Aorta (tissue), 5 donors: ENCODE measurements at places on chromosomes 11 and 22. TPM values are rescaled to one million over a fixed set of nuclear protein-coding genes. Genes with fewer than 3 reads are reported as not detected.
A peak's percentile ranks its signal among the peaks of the same experiment; 100 is the strongest.

- DNase-seq = no peak
Observed at GRCh38 chr11:116990061-116990473, 108.2 kb downstream of the SIK3 start.

DNA sequence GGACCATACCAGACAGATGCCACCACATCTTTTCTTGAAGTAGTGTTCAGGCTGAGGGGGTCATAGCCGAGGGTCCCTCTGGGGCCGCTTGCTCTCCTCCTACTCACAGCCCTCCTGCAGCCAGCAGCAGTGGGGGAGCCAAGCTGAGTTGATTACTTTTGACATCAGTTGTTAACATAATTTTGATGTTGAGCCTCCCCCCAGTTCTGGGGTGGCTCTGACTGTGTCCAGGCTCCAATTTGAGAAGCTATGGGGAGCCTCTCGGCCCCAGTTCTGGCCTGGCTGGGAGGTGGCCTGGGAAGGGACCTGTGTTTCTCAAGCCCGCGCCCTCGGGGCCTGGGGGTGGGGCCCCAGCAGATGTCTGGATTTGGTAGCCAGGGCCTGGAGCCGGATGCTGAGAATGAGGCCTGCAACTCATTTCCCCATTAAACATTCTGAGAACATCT, 47.9 kb downstream of the KCNQ1OT1 start:
- no peak for DNase-seq

- no peak for DNase-seq
Observed at GRCh38 chr11:116078101-116078591, 573.9 kb upstream of the CADM1 start.

GRCh38 chr22:28116219-28116673, 197.2 kb upstream of the PITPNB start:
- peak; percentile 80 for DNase-seq

- peak; percentile 73 for DNase-seq
Observed at GRCh38 chr11:11813288-11813962, 28.3 kb upstream of the USP47 start.

GRCh38 chr11:64234647-64235379, 429 bp downstream of the VEGFB start:
- DNase-seq = peak; percentile 80

GRCh38 chr22:48581205-48581766, 1246.4 kb downstream of the BRD1 start:
- no peak for DNase-seq

- DNase-seq = peak; percentile 68
Observed at GRCh38 chr22:45320357-45320976, 10.7 kb downstream of the FAM118A start.

GRCh38 chr11:11583801-11584529, 37.8 kb downstream of the GALNT18 start:
- no peak for DNase-seq

- no peak for DNase-seq
Observed at GRCh38 chr11:83682611-83682973, 396.4 kb upstream of the CCDC90B start.

DNA sequence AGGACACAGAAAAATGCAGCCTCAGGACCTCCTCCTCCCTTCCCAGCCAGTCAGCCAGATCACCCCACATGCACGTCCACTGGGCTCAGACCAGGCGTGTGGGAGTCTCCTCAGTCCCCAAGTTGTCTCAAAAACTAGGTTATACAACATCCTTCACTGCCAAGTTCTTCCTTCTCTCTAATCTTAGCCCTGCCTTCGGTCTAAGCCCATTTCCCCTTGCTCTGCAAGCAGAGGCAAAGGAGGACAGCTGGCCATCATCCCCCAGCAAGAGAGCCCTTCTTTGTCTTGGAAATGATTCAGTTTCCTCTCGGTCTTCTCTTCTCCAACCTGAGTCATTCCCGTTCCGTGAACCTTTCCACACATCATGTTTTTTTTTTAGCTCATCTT, 14.0 kb upstream of the NRGN start:
- DNase-seq = no peak

DNA sequence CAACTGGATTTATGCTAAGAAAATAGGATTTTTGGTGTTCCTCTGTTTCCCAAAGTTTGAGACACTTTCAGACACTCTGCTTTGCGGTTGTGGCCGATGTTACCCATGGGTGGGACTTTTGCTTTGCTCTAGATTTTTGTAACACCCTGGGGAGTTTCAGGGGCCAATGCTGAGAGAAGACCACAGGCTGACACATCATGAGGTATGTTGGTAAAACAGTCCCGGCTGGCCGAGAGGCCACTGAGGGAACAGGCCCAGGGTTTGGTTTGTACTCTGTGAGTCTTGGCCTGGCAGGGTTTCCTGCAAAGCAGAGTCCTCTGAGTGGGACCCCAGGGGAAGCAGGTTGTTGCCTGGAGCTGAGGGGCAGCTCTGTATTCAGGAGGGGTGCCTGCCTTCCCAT, 78.5 kb upstream of the PITPNB start:
- DNase-seq = peak; percentile 63

DNA sequence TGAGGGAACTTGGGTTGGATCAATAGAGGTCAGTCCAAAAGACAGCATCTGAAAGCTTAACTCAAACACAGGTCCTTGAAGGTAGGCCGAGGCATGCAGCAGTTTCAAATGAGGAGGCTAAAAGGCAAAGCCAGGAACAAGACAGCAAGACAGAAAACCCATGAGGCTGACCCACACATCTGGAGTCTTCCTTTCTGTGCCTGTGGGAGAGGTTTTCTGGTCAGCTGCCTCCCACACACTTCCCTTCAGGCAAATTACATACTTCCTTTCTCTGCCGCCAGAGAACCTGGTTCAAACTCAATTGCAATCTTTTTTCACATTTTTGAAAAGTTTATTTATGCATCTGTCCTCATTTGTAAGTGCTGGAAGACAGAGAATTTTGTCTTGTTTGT, 29.8 kb upstream of the CRTAM start:
- no peak for DNase-seq

DNA sequence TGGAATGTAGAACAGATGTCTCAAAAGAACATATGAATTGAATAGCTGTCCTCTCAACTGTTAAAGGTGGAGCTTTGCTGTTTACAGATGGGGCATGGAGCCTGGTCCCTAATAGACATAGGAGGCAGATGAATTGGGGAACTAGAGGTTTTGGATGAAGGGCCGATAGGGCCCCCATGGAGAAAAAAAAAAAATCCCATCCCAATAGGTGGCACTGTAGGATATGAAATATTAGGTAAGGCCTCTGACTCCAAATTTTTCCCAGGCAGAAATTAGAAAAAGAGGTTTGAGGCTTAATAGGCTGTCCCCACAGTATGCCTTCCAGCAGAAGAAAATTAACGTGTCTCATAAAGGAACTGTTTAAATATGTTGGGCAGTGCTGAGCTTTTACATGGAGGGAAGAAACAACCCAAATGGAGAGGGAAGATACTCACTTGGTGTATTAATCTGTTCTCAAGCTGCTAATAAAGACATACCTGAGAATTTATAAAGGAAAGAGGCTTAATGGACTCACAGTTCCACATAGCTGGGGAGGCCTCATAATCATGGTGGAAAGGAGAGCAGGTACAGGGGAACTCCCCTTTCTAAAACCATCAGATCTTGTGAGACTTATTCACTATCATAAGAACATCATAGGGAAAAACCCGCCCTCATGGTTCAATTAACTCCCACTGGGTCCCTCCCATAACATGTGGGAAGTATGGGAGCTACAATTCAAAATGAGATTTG, 30.1 kb upstream of the TMEM45B start:
- DNase-seq = no peak

DNA sequence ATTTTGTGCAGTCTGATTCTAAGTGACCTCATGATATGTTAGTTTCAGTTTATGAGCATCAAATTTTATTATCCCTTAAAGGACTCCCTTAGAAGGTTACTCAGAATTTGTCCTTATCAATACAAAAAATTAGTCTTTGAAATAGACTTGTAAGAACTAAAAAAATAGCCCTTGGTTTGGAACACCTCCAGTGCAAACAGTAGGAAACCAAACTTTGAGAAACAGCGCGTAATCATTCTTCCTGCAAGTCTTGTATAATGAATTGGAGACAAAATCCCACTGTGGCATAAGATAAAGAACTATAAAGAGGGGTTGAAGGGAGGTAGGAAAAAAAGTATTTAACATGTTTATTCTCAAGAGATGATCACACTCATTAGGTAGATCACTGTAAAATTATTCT, 10.8 kb upstream of the MSANTD4 start:
- DNase-seq = no peak

DNA sequence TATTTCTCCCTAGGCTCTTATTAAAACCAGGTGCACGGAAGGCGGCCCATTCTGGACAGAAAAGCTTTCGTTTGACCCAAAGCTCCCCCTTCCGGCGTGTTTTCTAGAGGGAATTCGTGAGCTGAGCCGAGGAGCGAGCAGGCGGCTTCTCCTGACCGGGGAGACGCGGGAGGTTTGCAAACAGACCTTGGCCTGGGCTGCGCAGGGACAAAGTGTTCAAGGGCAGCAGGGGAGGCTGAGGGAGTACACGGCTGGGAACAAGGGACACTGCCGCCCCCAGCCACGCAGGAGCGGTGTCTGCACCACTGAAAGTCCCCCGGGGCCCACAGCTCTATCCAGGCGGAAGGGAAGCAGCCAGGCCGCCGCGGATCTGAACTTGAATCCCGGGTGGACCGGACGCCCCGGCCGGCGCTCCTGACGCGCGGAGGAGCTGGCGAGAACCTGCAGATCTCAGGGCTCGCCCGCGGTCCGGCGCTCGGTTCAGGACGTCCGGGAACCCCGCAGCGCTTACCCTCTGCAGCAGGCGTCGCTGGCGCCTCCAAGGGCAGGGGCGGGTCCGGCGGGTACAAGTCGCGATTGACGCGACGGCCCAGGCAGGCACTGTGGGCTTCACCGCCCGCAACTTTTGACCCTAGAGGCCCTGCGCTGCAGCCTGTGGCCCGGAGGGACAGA, 101.9 kb downstream of the WT1 start:
- peak; percentile 59 for DNase-seq

- no peak for DNase-seq
Observed at GRCh38 chr22:38189104-38189503, 7.5 kb upstream of the PLA2G6 start.

DNA sequence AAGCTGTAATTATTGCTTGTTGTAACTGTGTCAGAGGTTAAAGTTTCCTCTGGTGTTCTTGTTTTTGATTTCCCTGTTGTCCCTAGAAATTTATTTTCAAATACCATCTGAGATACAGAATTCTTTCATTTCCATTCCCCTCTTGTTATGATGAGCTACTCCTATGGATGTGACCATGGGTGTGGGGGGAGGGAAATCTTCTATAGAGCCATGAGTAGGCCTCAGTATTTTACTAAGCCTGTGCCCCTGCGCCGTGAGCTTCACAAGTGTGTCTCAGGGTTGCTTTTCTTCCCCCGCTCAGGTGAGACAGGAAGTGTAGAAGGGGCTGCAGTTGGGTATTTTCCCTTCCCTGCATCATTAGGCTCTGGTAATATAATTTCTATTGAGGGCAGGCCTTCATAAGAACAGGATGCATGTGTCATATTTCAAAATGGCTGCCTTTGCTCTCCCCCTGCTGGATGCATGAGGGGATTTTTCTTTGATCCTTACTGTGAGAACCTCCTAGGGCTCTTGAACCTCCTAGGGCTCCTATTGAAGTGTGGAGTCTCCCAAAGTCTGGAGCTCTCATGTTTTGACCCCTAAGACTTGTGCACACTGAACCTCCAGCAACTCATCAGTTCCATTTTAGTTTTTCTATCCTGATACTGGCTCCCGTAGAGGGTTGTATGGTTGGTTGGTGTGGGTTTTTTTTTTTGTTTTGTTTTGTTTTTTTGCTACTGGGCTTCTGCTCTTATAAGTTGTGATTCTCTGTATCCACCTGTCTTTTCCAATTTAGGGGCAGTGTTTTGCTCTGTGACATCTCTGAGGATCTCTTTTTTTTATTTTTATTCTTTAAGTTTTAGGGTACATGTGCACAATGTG, 658.2 kb downstream of the NTM start:
- DNase-seq = no peak

DNA sequence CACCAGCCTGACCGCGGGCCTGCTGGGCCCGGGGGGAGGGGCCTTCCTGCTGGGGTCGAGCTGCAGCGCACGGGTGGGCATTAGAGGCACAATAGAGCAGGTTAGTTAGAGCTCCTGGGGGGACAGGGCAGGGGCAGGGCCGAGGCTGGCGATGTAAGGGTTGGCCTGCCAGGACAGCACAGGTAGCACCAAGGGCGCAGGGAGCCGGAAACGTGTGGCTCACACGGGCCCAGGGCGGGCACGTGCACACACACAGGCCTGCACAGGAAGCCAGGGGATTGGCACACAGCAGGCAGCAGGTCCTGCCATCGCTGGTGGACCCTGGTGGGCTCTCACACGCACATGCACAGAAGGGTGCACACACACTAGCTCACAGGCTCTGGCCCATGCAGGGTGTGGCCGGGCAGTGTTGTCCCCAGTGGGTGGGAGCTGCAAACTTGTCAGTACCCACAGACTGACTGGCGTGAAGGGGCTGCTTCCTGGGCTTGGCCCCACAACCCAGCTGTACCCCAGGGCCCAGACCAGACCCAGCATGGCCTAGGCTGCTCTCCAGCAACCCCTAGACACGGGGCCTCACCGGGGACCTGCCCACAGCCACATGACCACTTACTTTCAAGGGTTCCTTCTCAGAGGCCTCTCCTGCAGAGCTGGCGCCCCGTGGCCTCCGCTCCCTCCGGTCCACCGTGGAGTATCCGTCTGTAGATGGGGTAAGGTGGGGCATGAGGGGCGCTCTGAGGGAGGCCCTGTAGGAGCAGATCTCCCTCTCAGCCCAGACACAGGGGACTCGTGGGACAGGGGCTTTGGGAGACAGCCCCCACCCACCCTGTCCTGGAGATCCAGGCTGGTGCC, 29.9 kb upstream of the TXNRD2 start:
- no peak for DNase-seq

GRCh38 chr11:88434333-88434976, 96.9 kb upstream of the CTSC start:
- no peak for DNase-seq

DNA sequence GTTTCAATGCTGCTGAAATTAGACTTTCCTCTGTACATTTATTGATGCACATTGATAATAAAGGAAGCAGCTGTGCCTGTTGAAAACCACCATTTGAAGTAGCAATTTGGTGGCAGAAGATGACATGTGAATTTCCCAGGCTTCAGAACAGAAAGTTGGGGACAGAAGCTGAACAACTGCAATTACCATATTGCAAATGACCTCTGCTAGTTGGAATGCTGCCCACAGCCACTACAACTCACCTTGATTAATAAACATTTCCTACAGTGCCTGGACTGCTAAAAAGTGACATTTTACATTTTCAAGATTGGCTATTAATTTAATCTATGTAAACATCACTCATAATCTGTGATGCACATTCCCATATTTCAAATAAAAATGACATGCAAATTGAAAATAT, 208.6 kb downstream of the LUZP2 start:
- no peak for DNase-seq

DNA sequence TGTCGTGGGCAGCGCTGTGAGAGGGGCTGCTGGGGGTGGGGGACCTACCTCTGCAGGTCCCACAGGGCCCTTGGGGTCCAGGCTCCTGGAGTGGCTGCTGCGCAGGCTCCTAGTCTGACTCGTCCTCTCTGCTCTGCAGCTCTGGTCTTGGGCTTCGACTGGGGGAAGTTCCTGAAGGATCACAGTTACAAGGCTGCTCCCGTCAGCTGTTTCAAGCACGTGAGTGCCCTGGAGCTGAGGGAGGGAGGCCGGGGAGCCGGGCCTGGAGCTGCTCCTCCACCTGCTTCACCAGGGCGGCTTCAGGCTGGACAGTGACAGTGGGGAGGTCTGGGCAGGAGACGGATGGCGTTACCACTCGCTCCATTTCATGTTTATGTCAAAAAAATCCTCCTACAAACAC, 11.9 kb downstream of the L3MBTL2 start:
- no peak for DNase-seq

The GPR83 gene
- total RNA-seq = not detected

The DEFB131B gene
- total RNA-seq = not detected

The DEAF1 gene
- 32.2 TPM for total RNA-seq

The PDE2A gene
- 80.8 TPM for total RNA-seq

The HBB gene
- total RNA-seq = 649 TPM

The CREBZF gene
- total RNA-seq = 44.5 TPM

The TPBGL gene
- total RNA-seq = 0.36 TPM

The NCAPH2 gene
- total RNA-seq = 31.6 TPM
